ENCODE measurements at places on chromosomes 1 and 21.

DNA sequence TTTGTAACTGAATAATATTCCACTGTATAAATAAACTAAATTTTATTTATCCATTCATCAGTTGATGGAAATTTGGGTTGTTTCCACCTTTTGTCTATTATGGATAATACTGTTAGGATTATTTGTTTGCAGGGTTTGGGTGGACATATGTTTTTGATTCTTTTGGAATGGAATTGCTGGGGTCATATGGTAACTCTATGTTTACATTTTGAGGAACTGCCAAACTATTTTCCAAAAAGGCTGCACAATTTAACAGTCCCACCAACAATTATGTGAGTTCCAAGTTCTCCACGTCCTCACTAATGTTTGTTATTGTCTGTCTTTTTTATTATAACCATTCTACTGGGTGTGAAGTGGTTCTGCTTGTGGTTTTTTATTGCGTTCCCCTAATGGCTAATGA, 4.3 kb upstream of the SERBP1 start:
- DNase-seq: no peak

- DNase-seq: no peak
Measured at GRCh38 chr1:64111787-64112186, 91.6 kb upstream of the UBE2U start.

DNA sequence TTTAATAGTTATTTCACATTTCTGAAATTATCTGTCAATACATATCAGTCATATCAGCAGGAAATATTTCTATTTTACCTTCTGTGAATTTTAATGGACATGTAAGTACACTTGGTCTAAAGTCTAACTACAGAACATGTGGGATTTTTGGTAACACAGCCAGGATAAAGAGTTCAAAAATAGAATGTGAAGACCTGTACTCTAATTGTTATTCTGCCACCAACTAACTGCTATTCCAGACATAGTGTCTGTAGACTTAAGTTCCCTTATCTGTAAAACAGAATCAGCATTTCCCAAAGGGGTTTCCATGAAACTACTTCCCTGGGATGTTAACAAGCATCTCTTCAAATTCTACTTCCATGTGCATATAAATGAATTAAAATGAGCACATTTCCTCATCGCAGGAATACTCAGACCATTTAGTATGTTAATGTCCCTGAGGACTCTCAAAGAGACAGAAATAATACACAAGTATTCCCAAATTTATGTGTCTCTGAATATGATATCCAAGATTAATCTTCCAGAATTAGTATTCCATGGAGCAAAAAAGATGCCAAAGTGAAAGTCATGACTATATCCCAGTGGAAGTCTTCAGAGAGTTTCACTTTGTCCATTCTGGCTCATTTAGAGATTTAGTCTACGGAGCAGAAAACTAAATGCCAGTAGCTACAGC, 325.6 kb downstream of the NEGR1 start:
- DNase-seq: no peak

GRCh38 chr21:25689226-25689625, 45.5 kb downstream of the ATP5PF start:
- peak; percentile 28 for DNase-seq

GRCh38 chr1:19128968-19129514, 81.0 kb downstream of the UBR4 start:
- no peak for DNase-seq

DNA sequence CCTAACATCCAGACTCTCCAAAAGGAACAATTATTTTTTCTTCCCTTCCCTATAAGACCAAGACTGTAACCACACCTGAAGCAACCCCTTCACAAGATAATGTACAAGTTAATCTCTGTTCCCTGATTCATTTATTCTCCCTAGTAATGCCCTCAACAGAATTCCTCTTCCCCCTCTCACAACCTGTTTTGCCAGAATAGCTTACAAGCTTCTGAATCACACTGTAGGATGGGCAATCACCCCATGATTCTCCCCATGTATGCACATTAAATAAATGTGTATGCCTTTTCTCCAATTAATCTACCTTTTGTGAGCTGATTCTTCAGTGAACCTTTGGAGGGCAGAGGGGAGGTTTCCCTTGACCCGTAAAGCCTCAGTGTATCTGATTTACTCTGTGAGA, 20.9 kb upstream of the RNF11 start:
- no peak for DNase-seq

- DNase-seq: peak; percentile 30
Measured at GRCh38 chr1:113868387-113869083, 3.0 kb downstream of the PTPN22 start.

DNA sequence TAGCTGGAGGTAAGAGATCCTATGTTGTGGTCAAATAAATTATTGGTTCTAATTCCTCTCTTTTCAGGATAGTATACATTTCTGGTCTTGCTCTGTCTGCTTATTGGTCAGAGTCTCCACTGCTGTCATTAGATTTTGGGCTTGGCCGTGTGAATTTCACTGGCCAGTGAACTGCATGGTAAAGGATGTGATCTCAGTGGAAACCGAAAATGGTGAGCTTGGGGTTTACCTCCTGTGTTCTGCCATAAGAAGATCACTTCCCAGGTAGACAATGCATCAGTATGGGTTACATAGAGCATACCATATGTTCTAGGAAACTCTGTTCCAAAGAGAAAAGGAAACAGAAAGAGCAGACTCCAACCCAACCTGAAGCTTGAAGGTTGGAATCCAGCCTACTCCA, 1123.3 kb upstream of the B3GALT2 start:
- no peak for DNase-seq

GRCh38 chr1:86914601-86914997, at the start of gene HS2ST1:
HS2ST1 (plus strand) TSS chr1:86914635.
- DNase-seq: no peak

GRCh38 chr1:32204943-32205361, 519 bp upstream of the IQCC start:
- no peak for DNase-seq

DNA sequence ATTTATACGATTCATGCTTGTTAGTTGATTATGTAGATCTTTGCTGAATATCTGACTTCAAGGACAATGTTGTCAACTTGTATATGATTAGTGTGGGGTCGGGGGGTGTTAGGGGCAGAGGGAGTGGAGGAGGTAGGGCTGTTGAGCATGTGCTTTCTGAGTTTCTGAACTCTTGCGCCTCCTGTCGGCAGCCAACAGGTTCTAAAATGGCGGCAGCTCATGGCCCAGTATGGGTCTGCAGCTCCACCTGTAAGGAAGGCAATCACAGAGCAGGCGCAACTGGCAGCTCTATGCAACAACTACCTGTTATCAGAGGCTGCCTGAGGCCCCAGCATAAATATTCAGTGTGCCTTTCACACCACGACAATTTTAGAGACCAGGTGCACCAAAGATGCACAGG, 205.8 kb upstream of the PLXNA2 start:
- no peak for DNase-seq

- DNase-seq: peak; percentile 31
Measured at GRCh38 chr1:209853676-209854075, 25.9 kb downstream of the UTP25 start.

Measured in NCI-H82 (cell line).